ENCODE measurements at places on chromosomes 4 and X.

DNA sequence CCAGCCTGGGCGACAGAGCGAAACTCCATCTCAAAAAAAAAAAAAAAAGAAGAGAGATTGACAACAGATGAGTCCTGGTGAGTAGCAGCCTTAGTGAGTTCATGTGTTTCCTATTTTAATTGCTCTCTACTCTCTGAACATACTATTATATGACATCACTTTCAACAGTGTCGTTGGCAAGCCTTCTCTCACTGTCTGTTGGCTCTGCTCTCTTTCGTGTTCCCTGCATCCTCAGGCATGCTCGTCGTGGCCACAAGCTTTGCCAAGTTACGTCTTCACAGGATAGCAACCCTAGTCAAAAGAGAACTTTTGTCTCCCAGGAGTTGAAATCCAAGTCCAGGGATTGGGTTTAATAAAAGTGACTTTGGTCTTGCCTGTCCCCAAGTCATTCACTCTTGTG lies 117.1 kb upstream of the EGFL6 start:
- DNase-seq: no peak

DNA sequence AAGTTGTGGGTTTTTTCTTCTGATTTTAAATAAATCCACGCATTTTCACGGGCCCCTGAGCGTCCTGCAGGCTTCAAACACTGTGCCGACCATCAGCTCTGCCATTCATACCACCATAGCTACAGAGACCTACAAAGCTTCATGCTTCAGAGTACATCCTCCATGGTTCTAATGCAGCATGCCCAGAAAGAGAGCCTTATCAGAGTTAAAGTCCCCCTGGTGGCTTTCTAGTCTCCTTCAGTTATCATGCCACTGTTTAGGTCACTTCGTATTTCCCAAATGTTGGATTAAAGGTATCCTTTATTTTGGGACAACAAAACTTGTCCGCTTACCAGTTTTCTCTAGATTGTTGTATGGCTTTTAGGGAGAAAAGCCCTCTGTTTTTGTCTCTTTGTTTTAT lies 66.7 kb upstream of the VCX2 start:
- DNase-seq: no peak

- no peak for DNase-seq
Measured at GRCh38 chr4:137307806-137308205, 224.5 kb downstream of the PCDH18 start.

DNA sequence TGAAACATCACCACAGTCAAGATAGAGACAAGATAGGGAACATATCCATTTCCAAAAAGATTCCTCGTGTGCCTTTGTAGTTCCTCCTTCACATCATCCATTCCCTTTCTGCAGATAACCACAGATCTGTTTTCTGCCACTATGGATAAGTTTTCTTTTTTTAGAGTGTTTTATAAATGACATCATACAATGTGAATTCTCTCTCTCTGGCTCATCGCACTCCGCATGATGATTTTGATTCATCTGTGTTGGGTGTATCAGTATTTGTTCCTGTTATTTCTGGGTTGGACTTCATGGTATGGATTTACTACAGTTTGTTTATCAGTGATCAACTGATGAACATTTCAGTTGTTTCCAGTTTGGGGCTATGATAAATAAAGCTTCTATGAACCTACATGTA lies 23.2 kb upstream of the ANXA3 start:
- no peak for DNase-seq

DNA sequence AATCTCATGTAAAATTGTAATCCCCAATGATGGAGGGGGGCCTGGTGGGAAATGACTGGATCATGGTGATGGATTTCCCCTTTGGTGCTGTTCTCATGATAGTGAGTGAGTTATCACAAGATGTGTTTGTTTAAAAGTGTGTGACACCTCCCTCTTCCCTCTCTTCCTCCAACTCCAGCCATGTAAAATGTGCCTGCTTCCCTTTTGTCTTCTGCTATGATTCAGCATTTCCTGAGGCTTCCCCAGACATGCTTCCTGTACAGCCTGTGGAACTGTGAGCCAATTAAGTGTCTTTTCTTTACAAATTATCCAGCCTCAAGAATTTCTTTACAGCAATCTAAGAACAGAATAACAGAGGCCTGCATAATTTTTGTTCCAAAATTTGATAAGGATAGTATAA lies 85.2 kb downstream of the ANAPC10 start:
- DNase-seq: no peak

- DNase-seq: no peak
Measured at GRCh38 chrX:111829345-111829744, 46.6 kb upstream of the TRPC5OS start.

GRCh38 chr4:54446581-54446980 lies 211.2 kb upstream of the KIT start:
- no peak for DNase-seq

DNA sequence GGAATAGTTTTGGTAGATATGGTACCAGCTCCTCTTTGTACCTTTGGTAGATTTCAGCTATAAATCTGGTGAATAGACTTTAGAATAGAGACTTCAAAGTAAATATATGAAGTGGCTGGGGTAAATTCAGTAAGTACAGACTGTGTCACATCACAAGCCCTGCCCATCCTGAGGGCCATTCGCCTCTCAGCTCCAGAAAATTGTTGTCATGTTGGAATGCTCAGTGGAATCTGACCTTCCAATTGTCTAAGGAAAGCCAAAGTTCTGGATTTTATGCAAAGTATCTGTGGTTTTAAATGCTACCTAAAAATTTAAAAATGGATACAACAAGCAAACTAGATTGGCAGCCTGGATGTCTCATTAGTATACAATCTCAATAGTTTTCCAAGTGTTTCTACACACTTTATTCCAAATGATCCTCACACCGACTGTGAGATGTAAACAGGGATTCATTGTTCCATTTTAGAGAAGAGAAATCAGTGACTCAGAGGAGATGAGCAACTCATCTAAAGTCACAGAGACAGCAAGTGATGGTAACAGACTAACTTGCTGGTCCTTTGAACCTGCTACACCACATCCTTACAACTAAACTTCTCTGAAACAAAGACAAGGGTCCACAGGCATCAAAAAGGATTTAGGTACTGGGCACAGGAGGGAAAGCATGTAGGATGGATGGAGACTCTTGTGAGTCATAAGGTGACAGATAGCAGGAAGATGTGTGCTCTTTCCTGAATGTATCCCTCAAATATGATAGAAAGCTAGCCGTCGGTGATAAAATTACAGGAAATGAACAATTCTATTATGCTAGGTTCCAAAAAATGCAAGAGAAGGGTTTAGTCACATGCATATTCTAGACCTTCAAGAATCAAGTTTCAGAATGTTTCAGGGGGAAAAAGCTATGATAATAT lies 127.3 kb downstream of the ATP10D start:
- DNase-seq: no peak

DNA sequence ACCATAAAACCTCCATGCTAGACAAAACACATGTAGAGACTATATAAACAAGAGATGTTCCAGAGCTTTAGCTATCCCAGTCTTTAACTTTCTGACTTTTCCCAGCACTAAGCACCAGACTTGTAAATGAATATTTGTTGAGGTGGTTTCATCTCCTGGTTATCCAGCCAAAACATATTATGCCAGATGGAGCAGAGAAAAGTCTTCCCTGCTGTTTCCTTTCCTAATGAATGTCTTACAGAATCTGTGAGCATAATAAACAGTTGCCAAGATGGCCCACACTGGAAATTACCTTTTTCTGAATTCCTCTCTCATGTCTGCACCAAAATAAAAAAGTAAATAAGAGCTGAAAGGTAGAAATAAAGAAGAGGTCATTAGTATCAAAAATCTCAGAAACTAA lies 159.2 kb downstream of the TECRL start:
- peak; percentile 18 for DNase-seq

DNA sequence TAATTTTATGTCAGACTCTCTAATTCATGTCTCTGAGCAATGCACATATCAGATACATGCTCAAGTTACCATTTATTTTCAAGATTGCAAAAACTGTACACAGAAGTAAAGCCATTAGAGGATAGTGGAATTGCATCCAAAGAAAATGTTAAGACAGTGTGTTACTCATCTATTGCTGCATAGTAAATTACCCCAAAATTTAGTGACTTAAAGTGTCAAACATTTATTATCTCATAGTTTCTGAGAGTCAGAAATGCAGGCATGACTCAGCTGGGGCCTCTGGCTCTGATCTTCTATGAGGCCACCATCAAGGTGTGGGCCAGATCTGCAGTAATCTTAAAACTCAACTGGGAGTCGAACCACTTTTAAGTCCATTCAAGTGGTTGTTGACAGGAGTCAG lies 275.2 kb downstream of the QDPR start:
- no peak for DNase-seq

DNA sequence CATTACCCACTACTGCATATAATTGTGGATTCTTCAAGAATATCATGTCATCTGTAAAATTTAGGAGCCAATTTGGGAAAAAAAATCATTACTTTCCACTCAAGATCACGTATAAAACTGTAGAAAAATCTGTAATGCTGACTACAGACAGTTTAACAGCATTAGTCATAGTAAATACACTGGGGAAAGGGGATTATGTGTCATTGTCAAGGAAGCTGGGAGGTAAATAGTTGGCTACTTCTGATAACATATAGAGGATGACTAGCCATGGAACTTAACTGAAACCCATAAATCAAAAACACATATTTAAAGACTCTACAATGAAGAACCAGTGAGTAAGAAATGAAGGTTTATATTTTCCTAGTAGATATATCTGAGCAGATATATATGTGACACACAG lies 1666.4 kb upstream of the IGFBP7 start:
- DNase-seq: no peak

GRCh38 chr4:86326400-86326799 lies 33.5 kb downstream of the MAPK10 start:
- no peak for DNase-seq

GRCh38 chrX:94424456-94424855 lies 750.5 kb downstream of the FAM133A start:
- DNase-seq: no peak

DNA sequence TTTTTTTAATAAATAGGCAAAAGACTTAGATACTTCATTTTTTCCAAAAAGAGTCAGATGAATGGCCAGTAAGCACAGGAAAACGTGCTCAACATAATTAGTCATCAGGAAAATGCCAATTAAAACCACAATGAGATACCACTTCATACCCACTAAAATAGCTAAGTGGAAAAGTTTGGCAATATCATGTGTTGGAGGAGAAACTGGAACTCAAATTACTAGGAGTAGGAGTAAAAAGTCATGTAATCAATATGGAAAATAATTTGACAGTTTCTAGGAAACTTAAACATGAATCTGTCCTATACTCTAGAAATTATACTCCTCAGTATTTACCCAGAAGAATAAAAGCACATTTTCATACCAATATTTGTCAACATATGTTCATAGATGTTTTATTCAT lies 449.8 kb downstream of the INPP4B start:
- DNase-seq: no peak

DNA sequence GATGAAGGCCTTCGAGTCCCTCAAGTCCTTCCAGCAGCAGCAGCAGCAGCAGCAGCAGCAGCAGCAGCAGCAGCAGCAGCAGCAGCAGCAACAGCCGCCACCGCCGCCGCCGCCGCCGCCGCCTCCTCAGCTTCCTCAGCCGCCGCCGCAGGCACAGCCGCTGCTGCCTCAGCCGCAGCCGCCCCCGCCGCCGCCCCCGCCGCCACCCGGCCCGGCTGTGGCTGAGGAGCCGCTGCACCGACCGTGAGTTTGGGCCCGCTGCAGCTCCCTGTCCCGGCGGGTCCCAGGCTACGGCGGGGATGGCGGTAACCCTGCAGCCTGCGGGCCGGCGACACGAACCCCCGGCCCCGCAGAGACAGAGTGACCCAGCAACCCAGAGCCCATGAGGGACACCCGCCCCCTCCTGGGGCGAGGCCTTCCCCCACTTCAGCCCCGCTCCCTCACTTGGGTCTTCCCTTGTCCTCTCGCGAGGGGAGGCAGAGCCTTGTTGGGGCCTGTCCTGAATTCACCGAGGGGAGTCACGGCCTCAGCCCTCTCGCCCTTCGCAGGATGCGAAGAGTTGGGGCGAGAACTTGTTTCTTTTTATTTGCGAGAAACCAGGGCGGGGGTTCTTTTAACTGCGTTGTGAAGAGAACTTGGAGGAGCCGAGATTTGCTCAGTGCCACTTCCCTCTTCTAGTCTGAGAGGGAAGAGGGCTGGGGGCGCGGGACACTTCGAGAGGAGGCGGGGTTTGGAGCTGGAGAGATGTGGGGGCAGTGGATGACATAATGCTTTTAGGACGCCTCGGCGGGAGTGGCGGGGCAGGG lies 568 bp downstream of the HTT start:
- DNase-seq: peak; percentile 17

DNA sequence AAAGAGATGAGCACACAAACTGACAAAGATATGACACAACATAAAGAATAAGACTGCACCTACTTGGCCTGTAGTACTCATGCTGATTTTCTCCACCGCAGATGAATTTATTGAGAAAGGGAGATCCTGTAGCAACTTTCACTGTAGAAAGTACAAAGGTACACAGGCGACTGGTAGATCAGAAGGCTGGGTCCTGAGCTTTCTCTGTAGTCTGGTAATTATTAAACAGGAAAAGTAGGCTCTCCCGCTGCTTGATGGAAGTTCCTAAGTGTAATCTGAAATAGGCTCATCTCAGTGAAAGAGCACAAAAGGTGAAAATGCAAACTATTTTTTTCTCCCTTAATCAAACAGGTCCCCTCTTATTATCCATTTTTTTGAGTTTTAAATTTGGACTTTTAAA lies at the start of gene ADH6:
Gene ADH6 (minus strand): TSS at position 175 of the 400 bp plus-strand sequence. CDS start 94 bp downstream, at position 81.
- DNase-seq: no peak
